Renal cortex interstitium (tissue), 15 donors: ENCODE measurements at places on chromosomes 5 and 9.

- DNase-seq: no peak
These were observed 148.6 kb downstream of the CDH9 start for GRCh38 chr5:26889815-26890214.

- DNase-seq: no peak
These were observed 131.7 kb upstream of the TARS1 start for GRCh38 chr5:33309068-33309467.

DNA sequence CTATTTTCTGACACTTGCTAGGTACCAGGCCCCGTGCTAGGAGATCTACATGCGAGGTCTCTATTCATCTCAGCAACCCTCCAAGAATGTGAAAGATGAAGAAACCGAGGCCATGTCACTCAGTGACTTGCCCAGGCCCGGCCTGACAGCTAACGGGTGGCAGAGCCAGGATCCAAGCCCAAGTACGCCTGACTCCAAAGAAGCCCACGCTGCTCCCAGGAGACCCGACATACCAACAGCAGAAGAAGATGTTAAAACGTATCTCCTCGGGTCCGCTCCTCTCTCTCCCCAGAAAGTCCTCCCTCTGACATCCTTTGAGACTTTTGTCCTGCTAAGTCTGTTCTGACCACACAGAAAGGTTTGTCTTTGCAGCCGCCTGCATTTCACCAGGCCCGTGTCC lies 65.2 kb downstream of the CRB2 start:
- DNase-seq: no peak

DNA sequence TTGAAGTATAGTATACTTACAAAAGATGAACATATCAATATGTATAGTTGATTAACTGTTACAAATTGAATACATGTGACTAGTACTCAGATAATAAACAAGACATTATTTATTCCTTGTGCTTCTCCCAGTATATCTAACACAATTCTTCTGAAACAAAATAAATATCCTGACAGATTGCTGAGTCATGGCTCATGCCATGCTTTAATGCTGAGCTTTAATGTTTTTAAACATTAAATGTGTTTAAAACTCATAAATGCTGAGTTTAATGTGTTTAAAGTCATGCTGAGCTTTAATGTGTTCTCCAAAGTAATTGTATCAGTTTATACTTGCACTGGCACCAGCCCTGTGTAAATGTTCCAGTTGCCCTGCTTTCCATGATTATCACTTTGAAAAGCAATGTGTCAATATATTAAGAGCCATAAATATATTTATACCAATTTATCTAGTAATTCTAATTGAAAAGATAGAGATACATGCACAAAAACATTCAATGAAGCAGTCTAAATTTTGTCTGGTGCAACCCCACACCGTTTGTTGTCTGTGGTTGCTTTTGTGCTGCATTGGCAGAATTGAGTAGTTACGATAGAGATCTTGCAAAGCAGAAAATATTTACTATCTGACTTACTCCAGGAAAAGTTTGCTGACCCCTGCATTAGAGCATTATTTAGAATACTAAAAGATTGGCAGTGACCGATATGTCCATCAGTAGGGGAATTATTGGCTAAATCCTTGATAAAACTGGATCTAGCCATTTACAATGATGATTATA lies 15.7 kb downstream of the KIAA1958 start:
- DNase-seq: no peak

GRCh38 chr9:113533335-113534225 lies 70.1 kb downstream of the RGS3 start:
- no peak for DNase-seq

- no peak for DNase-seq
These were observed 167.2 kb downstream of the PBX3 start for GRCh38 chr9:125914411-125914810.

- DNase-seq: no peak
These were observed 31.0 kb downstream of the SLC9A3 start for GRCh38 chr5:493119-493701.

GRCh38 chr5:14816999-14817761 lies 54.4 kb downstream of the ANKH start:
- no peak for DNase-seq
